ENCODE measurements at places on chromosomes 5 and 9.

DNA sequence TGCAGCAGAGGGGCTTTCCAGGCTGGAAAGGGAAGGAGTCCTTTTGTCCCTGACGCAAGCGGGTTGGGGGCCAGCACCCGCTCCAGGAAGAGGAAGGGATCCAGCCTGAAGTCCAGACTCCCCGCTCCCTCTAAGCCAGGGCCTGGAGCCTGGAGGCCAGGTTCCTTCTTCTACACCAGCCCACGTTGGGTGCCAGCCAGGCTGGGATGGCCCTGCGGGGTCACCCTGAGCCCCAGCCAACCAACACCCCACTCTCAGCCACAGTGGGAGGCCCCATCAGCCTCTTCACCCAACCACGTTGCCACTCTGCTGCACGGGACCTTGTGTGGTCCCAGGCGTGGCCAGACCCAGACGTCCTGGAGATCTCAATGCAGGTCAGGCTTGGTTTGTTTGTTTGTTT, 970 bp upstream of the FUT7 start:
- no peak for DNase-seq

- no peak for DNase-seq
Observed at GRCh38 chr5:37275511-37275910, 26.3 kb upstream of the CPLANE1 start.

GRCh38 chr9:134320868-134321471, 5.3 kb upstream of the RXRA start:
- DNase-seq: no peak

GRCh38 chr5:170795154-170795553, 11.6 kb downstream of the GABRP start:
- DNase-seq: no peak

DNA sequence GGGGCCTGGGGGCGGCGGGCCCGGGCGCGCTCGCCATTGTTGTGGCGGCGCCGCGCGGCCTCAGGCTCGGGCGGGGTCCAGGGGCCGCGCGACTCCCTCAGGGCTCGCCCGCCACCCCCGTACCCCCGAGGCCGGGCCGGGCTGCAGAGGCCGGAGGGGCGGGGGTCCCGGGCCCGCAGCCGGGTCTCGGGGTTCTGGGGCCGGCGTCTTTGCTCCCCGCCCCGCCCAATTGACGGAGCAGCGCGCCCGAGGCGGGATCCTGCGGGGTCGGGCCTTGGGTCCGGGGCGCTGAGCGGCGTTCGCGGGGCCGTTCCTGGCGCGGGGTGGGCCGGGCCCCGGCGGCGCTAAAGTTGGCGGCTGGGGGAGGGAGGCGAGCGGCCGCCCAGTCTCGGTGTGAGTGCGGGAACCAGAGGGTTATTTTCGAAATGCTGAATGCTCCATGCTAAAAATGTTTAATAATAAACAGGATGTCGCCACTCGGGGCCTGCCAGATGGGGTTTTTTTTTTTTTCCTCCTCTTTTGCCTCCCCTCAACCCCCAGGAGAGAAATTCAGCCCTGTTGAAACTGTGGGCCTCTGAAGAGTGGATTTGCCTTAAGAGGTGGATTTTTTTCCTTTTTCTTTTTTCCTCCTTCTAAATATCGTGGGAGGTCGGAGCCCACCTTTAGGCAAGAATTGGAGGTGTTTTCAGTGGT, 724 bp downstream of the PRRC2B start:
- peak; percentile 33 for DNase-seq

GRCh38 chr5:181281077-181281983, 20.4 kb upstream of the TRIM52 start:
- DNase-seq: no peak

DNA sequence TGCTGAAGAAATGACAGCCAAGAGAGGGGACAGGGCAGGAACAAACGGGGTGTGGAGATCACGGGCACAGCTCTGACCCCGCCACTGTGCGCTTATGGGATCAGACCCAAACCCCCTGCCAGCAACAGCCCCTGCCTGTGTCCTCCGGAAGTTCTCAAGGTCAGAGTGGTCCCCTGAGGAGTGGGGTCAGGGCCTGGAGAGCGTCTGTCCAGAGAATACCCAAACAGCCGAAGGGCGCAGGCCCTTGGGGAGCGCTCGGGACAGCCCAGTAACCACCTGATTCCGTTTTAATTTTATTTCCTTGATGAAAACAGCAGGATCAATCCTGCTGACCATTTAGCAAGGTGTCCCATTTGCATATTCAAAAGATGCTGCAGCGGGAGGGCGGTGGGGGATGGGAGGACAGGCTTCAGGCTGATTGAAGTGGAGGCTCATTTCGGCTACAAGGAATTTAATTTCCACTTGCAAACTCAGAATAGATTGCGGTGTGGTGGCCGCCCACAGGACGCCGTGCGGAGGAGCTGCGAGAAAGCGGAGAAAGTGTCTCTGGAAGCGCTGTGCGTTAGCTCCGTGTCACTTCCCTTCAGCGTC, 32.6 kb upstream of the TMEM250 start:
- DNase-seq: no peak

- no peak for DNase-seq
Observed at GRCh38 chr9:2453106-2453505, 168.5 kb upstream of the VLDLR start.

GRCh38 chr5:169805937-169806700, 169.0 kb downstream of the DOCK2 start:
- no peak for DNase-seq

- DNase-seq: no peak
Observed at GRCh38 chr9:75128535-75128934, 40.2 kb downstream of the OSTF1 start.

GRCh38 chr5:14864181-14864812, 7.3 kb downstream of the ANKH start:
- DNase-seq: no peak

DNA sequence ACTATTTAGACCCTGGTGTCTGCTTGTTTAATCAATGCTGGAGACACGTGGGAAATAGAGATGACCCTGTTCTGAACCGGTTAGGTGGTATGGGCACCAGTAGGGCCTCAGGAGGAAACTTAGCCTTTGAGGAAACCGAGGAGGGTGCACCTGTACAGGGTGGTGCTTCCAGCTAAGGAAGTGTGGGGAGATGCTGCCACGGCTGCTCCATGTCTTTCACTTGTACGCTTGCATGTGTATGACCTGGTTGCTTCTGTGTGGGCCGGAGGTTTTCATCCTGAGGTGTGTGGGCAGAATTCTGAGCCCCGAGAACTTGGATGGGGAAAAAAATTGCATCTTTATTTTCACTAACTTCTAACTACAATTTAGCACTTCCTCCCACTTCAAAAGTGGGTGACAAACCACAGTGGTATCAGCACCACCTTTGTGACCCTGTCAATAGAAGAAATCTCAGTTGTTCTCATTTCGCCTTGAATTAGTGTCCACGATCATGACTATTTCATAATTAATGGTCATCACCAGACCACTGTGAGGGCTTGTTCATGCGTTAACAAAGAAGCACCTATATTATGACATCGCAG, 99.8 kb upstream of the SPATA31C2 start:
- DNase-seq: no peak

- DNase-seq: no peak
Observed at GRCh38 chr9:84271921-84272556, 68.5 kb downstream of the SLC28A3 start.

DNA sequence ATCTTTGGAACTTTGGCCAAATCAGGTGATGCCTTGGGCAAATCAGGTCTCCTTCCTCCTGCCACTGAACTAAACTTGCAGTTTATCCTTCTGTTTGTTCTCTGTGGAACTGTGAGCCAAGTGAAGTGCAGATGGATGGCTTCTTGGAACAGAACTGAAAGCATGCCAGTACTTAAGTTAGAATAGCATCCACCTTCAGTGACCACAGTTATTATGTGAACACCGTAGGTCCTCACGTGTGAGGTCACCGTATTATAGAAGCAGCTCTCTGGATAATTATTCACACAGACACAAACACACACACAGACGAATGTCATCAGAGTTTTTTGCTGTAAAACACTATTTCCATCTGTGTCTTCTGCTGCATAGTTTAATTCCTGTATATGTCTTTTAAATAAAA, 162.6 kb downstream of the EFNA5 start:
- peak; percentile 40 for DNase-seq

GRCh38 chr5:160477266-160477970, 55.8 kb downstream of the PTTG1 start:
- peak; percentile 60 for DNase-seq

DNA sequence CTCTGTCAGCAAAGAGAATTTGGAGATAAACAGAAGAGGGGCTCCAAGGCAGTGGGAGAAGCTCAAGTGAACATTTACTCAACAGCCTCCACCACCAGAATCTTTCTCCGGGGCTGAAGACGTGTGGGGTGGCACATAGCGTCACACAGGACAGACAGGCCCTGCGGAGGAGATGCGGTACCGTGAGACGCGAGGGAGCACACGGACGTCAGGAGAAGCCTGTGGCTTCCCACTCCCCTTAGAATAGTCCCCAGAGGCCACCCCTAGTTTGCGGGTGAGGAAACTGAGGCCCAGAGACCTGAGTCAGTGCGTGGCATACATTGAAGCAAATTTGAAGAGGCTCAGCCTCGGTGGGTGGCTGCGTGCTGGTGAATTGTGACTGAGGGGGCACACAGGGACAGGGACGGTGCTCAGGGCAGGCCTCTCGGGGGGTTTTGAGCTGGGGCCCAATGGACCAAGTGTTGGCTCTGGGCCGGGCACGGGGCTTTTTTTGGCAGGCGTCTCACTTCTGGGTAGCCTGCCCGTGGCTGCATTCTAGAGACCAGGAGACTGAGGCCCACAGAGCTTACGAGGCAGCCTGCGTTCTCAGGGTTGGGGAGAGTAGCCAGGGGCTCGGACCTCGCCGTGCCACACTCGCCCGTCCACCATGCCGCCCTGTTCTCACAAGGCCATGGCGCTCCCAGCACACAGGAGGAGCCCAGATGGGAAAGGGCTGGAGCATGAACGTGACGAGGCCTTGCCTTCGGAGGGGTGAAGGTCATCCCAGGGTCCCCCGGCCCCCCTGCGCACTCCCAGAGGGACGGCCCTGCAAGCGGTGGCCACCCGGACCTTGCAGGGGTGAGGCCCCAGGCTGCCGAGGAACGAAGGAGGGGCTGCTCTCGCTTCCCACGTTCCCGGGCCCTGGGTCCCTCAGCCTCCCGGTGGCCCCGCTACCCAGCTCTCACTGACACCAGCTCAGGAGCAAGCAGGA, 220.6 kb downstream of the C9orf50 start:
- DNase-seq: no peak

DNA sequence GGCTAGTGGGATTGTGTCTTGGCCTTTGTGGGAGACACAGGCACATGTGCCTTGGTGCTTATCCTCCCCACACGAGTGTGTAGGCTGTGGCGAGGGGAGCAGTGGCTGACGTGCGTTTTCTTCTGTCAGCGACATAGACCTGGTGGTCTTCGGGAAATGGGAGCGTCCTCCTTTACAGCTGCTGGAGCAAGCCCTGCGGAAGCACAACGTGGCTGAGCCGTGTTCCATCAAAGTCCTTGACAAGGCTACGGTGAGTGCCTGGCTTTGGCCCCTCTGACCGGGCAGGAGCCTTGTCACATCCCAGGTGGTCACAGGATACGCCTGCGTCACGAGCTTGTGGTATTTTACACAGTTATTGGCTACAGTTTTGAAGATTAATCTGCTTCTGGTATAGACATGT, 26.4 kb downstream of the TENT4A start:
- DNase-seq: no peak

DNA sequence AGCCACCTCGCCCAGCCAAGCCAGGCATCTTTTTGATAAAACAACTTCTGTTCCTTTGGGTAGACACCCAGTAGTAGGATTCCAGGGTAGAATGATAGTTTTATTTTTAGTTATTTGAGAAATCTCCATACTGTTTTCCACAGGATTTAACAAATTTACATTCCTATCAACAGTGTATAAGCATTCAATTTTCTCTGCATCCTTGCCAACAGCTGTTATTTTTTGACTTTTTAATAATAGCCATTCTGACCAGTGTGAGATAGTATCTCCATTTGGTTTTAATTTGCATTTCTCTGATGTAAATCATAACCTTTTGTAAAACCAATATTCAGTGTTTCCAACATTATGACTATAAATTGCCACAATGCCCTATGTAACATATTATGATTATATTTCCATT, 28.2 kb upstream of the CCNB1 start:
- no peak for DNase-seq

- no peak for DNase-seq
Observed at GRCh38 chr5:172455511-172456061, 1.3 kb upstream of the SH3PXD2B start.

GRCh38 chr5:109574985-109575384, 114.7 kb upstream of the MAN2A1 start:
- DNase-seq: no peak

- DNase-seq: no peak
Observed at GRCh38 chr5:6637590-6637989, 4.3 kb downstream of the SRD5A1 start.

DNA sequence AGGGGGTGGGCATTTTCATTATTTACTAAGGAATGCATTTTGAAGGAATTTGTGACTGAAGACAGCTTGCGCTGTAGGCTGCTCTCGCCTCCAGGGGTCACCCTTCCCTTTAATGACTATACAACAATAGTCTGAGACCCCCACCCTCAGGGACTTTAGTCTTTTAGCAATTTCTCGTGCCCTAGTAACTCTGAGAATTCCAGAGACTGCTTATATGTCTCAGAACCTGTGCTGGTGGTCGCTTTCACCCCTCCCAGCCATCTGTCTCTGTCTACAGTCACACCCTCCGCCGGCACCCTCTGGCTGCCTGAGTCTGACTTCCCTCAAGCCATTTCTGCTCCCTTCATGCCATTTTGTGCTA, 671.4 kb downstream of the NR2F1-AS1 start:
- DNase-seq: peak; percentile 4

DNA sequence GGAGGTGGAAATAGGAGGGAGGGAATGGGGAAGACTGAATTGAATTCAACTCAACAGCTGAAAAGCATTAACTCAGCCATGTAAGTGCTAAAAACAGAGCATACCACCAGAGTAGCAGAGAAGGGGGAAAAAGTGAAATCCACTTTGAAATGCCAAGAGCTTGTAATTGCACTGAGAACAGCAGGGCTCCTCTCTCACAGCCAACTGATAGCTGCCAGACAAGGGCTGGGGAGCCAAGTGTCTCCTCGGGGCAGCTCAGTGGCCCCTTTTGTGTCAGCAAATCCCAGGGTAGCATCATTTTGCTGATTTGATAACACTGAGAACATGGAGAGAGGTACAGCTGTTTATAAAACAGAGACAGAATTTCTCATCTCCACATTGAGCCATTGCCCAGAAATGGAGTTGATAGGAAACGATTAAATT, 182.5 kb downstream of the FRMD3 start:
- DNase-seq: no peak

DNA sequence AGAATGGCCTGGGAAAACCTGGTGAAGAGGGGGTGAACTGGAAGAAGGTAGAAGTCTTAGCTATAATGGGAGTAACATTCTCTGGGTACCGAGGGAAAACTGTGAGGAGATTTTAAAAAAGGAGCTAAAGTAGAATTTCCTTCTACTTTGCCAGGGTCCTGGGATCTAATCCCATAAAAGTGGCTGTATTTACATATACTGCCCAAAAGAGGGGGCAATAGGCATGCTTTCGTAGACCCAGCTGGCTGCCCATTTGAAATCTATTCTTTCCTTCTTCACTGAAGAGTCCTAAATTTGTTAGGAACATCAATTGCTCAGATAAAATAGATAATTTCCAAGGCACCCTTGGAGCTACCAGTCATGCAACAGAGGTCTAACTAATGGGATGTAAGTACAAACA, 159.2 kb downstream of the CDC42SE2 start:
- peak; percentile 36 for DNase-seq

GRCh38 chr9:105157171-105157583, 87.3 kb upstream of the SLC44A1 start:
- peak; percentile 74 for DNase-seq

GRCh38 chr5:107930092-107930491, 259.4 kb upstream of the EFNA5 start:
- no peak for DNase-seq

- no peak for DNase-seq
Observed at GRCh38 chr5:138336952-138337684, 948 bp upstream of the FAM53C start.

GRCh38 chr9:86141843-86142242, 42.5 kb upstream of the GOLM1 start:
- DNase-seq: no peak

Data from kidney tubule cell (primary cell).